ENCODE measurements at places on chromosomes 2 and 18.

- no peak for DNase-seq
These were observed 108.5 kb upstream of the SMAD7 start for GRCh38 chr18:49059028-49059834.

GRCh38 chr2:8331068-8331467, 350.8 kb upstream of the ID2 start:
- DNase-seq: no peak

GRCh38 chr2:118858485-118859156, 11.2 kb upstream of the EN1 start:
- DNase-seq: no peak

DNA sequence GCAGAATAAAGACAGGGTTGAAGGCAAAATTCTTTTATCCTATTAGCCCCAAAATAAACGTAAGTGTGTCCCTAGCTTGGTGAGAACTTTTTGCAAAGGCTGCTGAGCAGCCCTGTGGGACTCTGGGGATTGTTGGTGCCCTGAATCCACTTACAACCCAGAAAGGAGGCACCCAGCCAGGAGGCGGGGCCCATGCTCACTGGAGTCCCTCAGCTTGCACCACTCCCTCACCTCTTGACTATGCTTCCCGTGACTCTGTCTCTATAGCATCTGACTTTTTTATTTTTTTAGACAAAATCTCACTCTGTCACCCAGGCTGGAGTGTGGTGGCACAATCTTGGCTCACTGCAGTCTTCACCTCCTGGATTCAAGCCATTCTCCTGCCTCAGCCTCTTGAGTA, 15.8 kb upstream of the COL6A3 start:
- no peak for DNase-seq

- no peak for DNase-seq
These were observed 217.3 kb downstream of the FHOD3 start for GRCh38 chr18:36514778-36515177.

GRCh38 chr2:134448650-134449049, 194.8 kb downstream of the MGAT5 start:
- DNase-seq: no peak

- DNase-seq: no peak
These were observed 27.8 kb upstream of the CACNB4 start for GRCh38 chr2:152126664-152127063.

GRCh38 chr2:219939647-219940046, 312.2 kb downstream of the SLC4A3 start:
- DNase-seq: no peak

DNA sequence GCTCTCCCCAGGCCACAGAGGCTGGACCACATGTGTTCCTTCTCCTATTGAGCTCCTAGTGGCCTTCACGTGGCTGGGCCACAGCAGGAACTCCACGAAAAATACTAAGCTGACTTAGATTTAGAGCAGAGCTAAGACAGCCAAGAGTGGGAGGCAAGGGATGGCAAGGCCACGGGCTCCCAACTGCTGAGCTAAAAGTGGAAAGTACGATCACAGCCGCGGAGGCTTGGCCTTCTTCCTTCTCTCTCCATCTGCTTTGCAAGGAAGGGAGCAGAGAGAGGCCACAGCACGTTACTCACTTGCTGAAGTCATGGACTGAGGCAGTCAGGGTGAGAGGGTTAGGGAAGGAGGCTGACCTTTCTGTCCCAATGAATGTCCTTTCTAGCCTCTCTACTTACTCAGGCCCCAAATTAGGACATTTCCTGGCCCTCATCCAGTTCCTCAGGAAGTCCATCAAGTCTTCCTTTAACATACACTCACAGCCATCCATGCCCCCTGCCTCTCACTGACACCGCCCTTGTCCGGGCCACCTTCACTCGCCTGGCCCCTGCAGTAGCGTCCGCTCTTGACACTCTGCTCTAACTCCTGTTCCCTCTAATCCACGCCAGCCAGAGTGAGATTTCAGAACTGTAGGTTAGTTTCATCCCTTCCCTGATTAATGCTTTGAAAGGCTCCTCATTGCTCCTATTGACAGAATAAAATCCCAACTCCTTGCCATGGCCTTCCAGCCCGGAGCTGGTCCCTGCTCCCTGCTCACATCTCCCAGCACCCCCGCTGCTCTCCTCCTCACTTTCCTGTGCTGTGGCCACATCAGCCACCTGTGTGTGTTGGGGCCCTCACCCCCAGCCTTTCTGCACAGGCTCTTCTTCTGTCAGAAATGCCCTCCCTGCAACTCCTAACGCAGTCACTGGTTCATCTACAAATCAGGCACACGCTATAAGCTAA, 204.2 kb downstream of the CYP26B1 start:
- DNase-seq: no peak

- DNase-seq: no peak
These were observed 29.9 kb upstream of the SELENOI start for GRCh38 chr2:26316041-26316440.

GRCh38 chr2:54103454-54104314, 11.7 kb upstream of the ACYP2 start:
- no peak for DNase-seq

DNA sequence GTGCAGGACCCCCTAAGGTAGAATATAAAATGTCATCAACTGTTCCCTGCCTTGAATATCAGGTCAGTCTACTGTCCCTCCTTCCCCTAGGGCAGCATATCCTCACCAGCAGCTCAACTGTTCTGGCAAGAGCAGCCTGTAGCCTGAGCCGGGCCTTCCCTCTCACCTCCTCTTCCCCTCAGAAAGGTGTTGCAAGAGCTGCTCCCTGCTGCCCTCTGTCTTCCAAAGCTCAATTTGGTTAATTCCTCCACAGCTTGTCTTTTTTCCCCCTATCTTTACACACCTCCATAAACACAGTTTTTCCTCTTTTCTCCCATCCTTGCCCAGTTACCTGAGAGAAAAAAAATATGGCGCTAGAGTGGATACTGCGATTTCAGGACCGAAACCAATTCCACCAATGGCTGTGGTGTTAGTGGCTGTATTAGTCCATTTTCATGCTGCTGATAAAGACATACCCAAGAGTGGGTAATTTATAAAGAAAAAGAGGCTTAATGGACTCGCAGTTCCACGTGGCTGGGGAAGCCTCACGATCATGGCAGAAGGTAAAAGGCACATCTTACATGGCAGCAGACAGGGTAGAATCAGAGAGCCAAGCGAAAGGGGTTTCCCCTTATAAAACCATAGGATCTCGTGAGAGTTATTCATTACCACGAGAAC, 184.7 kb downstream of the MREG start:
- no peak for DNase-seq

GRCh38 chr18:6579486-6579885, 150.0 kb upstream of the ARHGAP28 start:
- DNase-seq: no peak

GRCh38 chr18:46953195-46953594, 35.8 kb downstream of the KATNAL2 start:
- DNase-seq: no peak

- DNase-seq: no peak
These were observed 45.6 kb upstream of the ARHGAP15 start for GRCh38 chr2:143083636-143084035.

- no peak for DNase-seq
These were observed 61.8 kb downstream of the CAB39 start for GRCh38 chr2:230774348-230774951.

GRCh38 chr2:98445683-98446581, 1.3 kb downstream of the INPP4A start:
- DNase-seq: no peak

- DNase-seq: no peak
These were observed 725 bp downstream of the FBXO48 start for GRCh38 chr2:68466361-68466777.

DNA sequence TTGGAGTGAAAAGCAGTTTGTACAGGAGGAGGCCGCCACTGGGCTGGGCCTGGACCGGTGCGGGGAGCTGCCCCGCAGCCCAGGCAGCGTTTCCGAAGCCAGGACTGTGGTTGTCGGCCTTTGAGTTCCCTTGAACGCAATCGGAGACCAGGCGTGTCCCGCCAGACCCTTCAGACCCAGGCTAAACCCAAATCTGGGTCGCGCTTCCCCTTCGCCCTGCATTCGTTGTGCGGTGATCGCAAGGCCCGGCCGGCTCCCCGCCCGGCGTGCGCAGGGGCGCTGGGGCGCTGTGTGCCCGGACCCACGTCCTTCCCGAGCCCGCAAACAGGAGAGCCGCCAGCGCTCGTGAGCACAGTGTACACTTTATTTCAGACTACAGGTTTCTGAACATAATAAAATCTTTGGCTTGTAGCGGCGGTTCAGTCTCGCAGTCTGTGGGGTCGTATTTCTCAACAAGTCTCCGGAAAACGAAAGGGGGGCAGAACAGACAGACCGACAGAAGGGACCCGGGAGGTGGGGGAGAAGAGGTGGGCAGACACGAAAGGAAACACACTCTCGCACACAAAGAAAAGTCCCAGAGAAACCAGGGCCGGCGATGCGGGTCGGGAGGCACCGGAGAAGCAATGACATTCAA, 5.5 kb downstream of the EN1 start:
- DNase-seq: no peak

Measured in hippocampal formation (tissue), 2 donors.